Globus pallidus (tissue), 1 donor: ENCODE measurements at places on chromosomes 6 and 20.

GRCh38 chr6:34982424-34982852 lies 93.4 kb downstream of the ANKS1A start:
- peak; percentile 85 for DNase-seq

DNA sequence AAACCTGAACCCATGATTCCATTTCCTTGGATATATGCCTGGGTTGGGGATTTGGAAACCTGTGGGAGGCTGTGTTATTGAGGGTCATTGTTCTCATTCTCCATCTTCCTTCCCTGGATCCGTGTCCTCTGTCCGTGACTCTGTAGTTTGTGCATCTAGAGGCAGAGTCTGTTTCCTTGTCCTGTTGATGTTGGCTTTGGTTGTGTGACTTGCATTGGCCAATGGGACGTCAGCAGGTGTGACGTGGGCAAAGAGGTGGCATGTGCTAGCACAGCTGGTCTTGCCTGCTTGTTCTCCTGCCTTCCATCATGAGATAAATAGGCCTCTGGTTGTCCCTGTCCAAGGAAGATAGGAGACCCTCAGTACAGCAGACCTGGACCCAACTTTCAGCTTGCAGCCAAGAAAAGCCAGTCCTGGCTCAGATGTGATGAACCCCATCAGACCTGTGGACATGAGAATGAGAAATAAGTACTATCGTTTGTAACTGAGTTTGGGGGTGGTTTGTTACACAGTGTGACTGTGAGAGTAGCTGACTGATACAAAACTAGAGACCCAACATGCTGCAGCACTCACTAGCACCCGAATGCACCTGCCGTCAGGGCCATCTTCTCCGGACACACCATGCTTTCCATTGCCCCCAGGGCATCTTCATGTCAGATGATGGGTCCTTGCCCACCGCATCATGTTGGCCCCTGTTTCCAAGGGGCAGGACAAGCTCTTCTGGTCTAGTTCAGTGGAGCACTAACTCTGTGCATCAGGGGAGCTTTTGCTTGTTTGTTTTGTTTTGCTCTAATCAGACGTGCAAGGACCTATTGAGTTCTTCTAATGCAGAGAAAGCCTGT lies 195.3 kb upstream of the SULF2 start:
- DNase-seq = no peak

DNA sequence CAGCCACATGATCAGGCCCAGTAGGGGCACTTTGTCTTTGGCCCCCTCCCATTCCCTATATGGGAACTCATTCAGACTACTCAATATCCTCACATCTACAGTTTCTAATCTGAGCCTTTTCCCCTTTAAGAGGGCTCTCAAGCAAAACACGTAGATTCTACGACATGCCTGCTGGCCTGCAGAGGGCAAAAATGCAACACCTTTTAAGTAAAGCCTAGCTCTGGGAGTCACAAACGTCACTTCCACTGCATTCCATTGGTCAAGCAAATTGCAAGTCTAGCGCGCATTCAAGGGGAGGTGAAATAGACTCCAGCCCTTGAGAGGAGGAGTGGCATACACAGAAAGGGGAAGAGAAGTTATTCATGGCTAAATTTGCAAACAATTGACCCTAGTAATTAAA lies 70.6 kb downstream of the CDC40 start:
- no peak for DNase-seq

DNA sequence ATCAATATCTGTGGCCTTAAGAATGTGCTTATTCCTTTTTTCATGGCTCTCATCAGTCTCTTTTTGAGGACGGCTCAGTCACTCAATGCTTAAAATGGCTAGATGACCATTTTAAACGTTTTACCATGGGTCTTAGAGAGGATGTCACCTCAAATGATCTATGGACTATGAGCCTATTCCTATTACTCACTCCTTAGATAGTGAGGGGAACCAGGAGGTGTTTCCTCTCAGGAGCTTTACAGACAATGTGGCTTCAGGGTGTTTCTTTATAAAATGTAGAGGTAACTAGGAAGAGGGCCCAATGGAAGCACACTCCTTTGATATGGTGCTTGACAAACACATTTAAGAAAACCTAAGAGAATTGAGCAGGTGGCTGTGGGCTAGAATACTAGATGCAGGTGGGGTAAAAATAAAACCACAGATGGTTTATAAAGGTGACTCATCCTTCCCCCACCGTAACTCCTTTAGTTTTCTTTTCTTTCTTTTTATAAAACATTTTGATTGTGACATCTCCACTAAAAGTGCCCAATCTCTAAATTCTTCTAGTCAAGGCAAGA lies 1.5 kb upstream of the TMEM200A start:
- no peak for DNase-seq

GRCh38 chr6:39902786-39903465 lies 31.3 kb downstream of the MOCS1 start:
- DNase-seq = no peak

GRCh38 chr6:138540468-138540867 lies 41.2 kb upstream of the NHSL1 start:
- no peak for DNase-seq
